HepG2 (cell line): ENCODE measurements at places on chromosomes 11 and 22.
A peak's percentile ranks its signal among the peaks of the same experiment; 100 is the strongest.

- H3K4me3 ChIP-seq: no peak overlapping the region
- no peaks in the 10 kb centered on the region for H3K4me1 ChIP-seq
- peaks cover 4% of the 10 kb centered on the region for H3K36me3 ChIP-seq
- DNase-seq: no peak
These were observed 26.9 kb upstream of the ALKBH3 start for GRCh38 chr11:43853781-43854180.

DNA sequence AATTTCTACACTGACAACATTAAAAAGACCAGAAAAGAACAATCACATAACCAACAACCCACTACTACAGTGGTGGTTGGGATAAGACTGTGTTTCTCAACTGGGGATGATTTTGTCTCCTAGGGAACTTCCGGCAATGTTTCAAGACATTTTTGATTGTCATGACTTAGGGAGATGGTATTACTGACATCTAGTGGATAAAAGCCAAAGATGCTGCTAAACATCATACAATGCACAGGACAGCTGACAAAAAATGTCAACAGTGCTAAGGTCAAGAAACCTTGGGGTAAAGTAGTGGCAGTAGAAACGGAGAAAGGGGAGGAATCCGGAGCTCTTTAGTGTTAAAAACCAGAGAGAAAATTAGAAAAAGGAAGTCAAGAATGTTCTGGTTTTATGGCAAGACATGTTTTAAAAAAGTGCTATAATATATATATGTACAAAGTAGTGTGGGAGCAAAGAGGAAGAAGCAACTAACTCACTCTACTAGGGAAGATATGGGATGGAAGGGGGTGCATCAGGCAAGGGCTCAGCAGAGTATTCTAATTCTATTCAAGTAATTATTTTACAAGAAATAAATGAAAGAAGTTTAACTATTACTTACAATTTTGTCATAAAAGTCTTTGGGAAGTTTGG lies 37.2 kb downstream of the CKAP5 start:
- peak; percentile 25 for DNase-seq
- H3K4me1 ChIP-seq: no peaks in the 10 kb centered on the region
- H3K36me3 ChIP-seq: peaks cover 65% of the 10 kb centered on the region
- H3K4me3 ChIP-seq: no peak overlapping the region

DNA sequence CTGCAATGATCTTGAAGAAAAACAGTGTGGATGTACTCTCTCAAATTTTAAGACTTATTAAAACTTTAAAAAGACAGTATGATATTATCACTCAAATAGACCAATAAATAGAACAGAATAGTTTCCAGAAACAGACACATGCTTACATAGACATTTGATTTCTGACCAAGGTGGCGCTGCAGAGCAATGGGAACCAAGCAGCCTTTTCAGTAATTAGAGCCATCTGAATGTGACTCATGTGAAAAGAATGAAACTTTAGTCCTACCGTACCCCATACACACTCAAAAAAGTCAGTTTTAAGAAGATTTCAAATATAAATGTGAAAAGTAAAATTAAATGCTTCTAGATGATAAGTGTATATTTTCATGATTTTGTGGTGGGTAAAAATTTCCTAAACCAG lies 74.2 kb upstream of the MS4A8 start:
- no peaks in the 10 kb centered on the region for H3K27me3 ChIP-seq
- no peaks in the 10 kb centered on the region for H3K36me3 ChIP-seq
- DNase-seq: peak; percentile 22

DNA sequence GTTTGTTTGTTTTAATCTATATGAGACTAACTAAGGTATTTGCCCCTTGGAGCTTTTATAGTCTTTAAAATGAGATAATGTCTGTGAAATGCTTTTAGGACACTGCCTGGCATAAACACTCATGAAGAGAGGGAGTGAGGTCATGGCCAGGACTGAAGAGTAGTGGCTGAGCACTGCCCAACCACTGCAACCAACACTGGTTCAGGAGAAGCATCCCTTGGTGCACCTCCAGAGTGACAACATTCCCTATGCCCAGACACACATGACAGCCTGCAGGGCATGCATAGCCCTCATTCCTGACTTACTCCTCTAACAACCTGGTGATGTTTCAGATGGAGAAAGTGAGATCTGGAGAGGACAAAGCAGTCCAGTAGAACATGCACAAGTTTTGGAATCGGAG lies 36.1 kb downstream of the ME3 start:
- H3K36me3 ChIP-seq: no peaks in the 10 kb centered on the region
- H3K27me3 ChIP-seq: no peaks in the 10 kb centered on the region
- H3K4me3 ChIP-seq: no peak overlapping the region
- H3K27ac ChIP-seq: no peak overlapping the region
- no peaks in the 10 kb centered on the region for H3K4me1 ChIP-seq

DNA sequence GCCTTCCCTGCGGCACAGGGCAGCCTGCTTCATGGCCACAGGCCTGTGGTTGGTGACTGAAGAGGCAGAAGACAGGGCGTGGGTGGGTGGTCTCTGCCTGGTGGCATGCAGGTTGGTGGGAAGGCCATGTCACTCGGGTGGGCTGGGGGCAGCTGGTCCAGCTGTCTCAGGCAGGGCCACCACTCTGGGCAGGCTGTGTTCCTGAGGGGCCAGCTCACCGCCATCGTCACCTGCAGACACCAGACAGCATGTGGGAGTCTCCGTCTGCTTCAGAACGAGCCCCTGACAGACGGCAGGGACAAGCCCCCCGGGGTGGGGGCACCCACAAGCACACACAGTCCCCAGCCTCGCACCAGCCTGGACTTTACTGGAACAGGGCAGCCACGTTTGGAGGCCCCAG lies 750.1 kb downstream of the BRD1 start:
- H3K27me3 ChIP-seq: peaks cover 7% of the 10 kb centered on the region
- H3K4me3 ChIP-seq: no peak overlapping the region
- no peaks in the 10 kb centered on the region for H3K36me3 ChIP-seq
- no peak overlapping the region for H3K27ac ChIP-seq

DNA sequence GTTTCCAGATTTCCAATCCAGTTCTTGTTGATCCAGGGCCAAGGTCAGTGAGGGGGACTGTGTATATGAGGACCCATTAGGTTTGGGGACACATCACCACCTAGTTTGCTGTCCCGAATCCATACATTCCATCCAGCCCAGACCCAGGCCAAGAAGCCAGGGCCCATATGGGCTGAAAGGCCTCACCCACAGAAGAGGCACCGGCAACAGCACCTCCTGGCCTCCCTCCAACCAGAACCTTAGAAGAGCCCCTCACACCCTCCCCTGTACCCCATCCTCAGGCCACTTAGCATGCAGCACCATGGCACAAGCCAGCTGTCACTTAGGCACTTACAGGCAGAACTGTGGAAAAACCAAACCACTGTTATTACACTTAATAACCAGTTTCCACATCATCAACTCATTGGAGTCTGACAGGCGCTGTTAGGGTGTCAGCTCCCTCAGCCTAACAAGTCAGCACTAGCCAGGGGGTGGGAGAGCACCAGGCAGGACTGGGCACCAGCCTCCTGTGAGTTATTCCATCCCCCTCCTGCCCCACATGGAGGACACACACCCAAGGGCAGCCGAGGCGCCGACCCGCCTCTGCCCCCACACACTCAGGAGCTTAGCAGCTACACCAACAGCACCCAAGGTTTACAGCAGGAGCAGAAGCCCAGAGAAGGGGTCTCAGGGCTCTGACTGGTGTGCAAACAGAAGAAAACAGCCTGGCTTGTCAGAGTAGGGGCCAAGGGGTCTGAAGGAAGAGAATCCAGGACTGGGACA lies 132.0 kb downstream of the BUD13 start:
- H3K4me1 ChIP-seq: no peaks in the 10 kb centered on the region
- no peak overlapping the region for H3K4me3 ChIP-seq
- H3K27me3 ChIP-seq: no peaks in the 10 kb centered on the region; the same call in 1 of the 2 replicates
- H3K27ac ChIP-seq: no peak overlapping the region

DNA sequence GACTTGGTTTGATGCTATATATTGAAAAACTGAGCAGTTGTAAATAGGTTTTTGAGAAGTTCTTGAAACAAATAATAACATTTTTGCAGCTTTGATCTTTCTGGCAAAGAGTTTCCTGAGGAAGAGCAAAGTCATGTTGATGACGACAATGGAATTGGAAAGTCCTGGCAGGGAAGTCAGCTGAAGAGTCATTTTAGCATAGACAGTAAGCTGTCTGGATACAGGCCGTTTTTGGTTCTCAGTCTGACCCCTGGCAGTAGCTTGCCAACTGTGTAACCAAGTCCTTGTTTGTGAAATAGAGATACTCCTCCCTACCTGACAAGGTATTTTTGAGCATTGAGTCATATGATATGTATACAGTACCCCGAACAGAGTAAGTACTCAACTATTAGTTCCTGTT lies 193.3 kb downstream of the C11orf91 start:
- no peak overlapping the region for H3K27ac ChIP-seq
- H3K27me3 ChIP-seq: no peaks in the 10 kb centered on the region
- H3K4me1 ChIP-seq: no peaks in the 10 kb centered on the region
- no peaks in the 10 kb centered on the region for H3K36me3 ChIP-seq

DNA sequence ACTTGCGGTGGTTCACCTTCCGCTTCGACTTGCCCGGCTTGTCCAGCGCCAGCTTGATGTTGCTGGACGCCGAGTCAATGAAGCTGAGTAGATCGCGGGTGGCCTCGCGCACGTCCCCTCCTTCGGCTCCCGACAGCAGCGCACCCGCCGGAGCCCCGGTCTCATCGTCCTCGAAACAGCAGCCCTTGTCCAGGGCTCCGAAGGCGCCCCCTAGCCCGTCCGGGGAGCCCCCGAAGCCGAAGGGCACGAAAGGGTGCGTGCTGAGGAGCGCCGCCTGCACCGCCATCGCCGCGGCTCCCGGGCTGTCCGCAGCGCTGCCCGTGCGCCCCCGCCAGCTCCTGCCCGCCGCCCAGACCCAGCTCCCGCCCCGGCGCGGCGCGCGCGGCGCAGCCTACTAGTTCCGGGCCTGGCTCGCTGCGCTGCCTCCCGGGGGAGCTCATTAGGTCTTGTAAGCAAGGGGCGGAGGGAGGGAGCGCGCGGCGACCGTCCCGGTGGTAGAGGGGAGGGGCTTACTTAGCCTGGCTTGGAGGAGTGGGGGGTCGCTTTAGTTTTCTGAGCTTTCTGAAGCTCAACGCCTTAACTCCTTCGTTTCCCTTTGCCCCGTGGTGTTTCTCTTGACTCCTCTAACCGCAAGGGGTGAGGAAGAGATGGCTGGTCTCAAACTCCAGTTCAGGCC lies at the start of gene FAM181B:
Gene FAM181B, minus strand, starts transcription at position 421 of the 676 bp plus-strand sequence. Its CDS starts 135 bp downstream, at position 286.
- peak within 1 kb of the TSS; percentile 37; the same call in 1 of the 2 replicates for H3K4me3 ChIP-seq
- peaks cover 7% of the 10 kb centered on the region; the same call in 1 of the 2 replicates for H3K27me3 ChIP-seq
- H3K4me1 ChIP-seq: peaks cover 5% of the 10 kb centered on the region; the same call in 1 of the 2 replicates
- no peak for DNase-seq
- H3K36me3 ChIP-seq: no peaks in the 10 kb centered on the region

DNA sequence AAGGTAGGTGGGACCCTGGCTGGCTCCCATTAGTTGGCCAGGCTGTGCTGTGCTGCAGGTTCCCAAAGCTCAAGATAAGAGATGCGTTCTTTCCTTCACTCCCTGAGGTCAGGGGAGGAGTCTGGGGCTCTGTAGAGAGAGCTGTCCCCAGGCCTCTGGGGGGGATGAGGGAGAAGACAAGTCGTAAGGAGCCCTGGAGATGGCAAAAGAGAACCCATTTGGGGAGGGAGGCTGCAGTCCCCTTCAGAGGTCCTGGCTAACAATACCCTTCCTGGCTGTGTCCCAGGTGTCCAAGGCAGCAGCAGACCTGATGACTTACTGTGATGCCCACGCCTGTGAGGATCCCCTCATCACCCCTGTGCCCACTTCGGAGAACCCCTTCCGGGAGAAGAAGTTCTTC lies 916 bp downstream of the GNG3 start:
- no peak for DNase-seq
- peaks cover 18% of the 10 kb centered on the region for H3K4me1 ChIP-seq
- no peak overlapping the region for H3K4me3 ChIP-seq
- no peaks in the 10 kb centered on the region for H3K27me3 ChIP-seq
- peaks cover 44% of the 10 kb centered on the region for H3K36me3 ChIP-seq

DNA sequence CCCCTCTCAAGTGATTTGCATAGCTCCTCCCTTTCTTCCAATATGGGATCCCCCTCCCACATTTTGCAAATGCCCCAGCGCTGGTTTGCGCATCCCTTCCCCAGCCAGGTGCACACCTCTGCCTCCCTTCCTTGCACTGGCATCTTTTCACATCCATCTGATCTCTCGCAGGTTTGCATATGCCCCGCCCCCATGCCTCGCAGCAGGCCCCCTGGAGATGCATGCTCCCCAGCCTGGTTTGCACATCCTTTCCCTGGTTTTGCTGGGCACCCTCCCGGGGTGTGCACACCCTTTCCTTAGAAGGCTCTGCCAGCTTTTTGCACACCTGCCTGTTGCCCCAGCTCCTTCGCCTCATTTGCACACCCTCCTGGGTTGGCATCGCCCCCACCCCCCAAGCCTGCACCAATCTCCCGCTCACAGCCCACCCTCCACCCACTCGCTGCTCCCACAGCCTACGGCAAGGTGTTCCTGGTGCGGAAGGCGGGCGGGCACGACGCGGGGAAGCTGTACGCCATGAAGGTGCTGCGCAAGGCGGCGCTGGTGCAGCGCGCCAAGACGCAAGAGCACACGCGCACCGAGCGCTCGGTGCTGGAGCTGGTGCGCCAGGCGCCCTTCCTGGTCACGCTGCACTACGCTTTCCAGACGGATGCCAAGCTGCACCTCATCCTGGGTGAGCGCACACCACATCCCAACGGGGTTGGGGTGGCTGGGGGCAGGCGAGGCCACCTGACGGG lies 917 bp downstream of the RPS6KA4 start:
- peaks cover 5% of the 10 kb centered on the region for H3K36me3 ChIP-seq
- peaks cover 44% of the 10 kb centered on the region for H3K4me1 ChIP-seq
- H3K4me3 ChIP-seq: peak overlapping the region; percentile 96
- no peaks in the 10 kb centered on the region for H3K27me3 ChIP-seq
